ENCODE measurements at places on chromosomes 1 and 21.

GRCh38 chr1:151993734-151994496, at the start of gene S100A10:
S100A10 (minus strand) TSS chr1:151993859; CDS start chr1:151986230, 7,629 bp downstream.
- peak; percentile 63 for DNase-seq

DNA sequence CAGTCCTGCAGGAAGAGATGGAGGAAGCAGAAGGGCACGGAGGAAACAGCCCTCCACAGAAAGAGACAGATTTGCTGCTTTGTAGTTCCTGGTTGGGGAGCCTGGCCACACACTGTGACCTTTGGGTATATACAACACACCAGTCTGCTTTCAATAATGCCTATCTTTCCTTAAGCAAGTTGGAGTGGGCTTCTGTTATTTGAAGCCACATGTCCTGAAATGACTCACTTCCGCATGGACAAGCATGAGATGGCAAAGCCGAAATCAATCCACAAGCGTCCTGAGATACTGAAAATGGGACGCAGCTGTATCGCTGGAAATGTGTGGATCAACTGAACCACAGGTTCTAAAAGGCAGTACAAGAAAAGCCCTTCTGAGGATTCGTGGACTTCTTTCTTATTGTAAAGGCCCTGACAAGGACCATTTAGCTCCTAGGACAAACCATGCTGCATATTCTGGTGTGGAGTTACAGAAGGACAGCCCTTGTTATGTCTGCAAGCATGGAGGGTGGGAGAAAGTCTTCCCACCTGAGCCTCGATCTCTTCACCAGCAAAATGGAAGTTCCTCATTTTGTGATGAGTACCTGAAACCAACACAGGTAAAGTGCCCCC, 22.7 kb upstream of the FHAD1 start:
- no peak for DNase-seq

- no peak for DNase-seq
Measured at GRCh38 chr1:53308506-53308905, 19.4 kb downstream of the LRP8 start.

- no peak for DNase-seq
Measured at GRCh38 chr1:191912517-191912916, 245.7 kb upstream of the RGS18 start.

GRCh38 chr1:164647211-164647610, 88.2 kb downstream of the PBX1 start:
- DNase-seq, result no peak

DNA sequence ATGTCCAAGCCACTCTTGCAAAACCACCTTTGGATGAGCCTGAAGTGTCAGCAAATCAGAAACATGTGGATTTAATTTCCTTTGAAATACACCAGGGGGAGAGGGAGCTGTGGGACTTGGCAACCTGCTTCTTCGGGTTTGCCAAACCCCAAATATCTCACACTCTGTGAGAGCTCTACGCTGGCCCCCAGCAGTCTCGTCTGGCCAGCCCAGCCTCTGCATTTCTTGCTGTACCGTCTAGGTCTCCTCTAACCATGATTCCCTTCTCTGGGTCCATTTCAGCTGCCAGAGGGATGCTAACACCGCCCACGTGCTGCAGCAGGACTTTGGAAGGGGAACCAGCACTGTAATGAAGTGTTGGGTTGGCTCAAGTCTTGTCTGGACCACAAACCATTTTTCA, 114.6 kb downstream of the MRPS6 start:
- no peak for DNase-seq

- DNase-seq, result no peak
Measured at GRCh38 chr1:119093721-119094120, 46.7 kb downstream of the WARS2 start.

DNA sequence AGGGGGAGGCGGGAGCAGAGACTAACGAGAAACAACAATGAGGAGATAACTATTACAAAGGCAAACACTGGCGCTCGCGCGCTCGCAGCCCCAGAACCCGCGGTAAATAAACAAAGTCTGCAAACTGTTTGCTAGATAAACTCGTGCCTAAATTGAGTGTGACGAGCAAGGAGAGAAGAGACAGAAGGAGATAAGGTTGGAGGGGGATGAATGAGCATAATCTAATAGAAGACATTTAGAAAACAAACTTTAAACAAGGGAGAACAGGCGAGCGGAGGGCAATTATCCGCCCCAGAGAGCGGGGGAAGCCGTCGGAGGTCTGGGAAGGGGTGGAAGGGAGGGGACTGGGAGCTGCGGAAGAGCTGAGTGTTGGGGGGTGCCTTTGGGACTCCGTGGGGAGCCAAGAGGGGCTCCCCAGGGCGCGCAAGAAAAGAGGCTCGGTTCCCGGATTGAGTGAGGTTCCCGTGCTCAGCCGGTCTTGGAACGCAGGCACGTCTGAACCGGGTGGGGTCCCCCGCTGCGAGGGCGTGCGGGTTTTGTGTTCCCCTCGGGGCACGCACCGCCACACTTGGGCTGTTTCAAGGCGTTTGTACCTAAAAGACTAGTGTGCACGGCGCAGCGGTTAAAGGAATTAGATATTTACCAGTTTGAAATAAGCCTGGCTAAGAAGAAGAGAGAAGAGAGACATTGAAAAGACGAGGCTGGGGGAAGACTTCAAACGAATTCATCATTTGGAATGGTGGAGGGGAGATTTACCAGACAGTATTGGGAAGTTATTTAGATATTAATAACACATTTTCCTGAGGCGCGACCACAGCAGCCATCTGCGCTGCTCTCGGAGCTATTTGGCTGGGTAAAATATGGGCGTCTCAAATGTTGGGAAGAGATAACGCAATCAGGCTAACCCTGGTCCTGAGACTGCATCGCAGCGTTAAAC, 10.6 kb downstream of the PAX7 start:
- no peak for DNase-seq

DNA sequence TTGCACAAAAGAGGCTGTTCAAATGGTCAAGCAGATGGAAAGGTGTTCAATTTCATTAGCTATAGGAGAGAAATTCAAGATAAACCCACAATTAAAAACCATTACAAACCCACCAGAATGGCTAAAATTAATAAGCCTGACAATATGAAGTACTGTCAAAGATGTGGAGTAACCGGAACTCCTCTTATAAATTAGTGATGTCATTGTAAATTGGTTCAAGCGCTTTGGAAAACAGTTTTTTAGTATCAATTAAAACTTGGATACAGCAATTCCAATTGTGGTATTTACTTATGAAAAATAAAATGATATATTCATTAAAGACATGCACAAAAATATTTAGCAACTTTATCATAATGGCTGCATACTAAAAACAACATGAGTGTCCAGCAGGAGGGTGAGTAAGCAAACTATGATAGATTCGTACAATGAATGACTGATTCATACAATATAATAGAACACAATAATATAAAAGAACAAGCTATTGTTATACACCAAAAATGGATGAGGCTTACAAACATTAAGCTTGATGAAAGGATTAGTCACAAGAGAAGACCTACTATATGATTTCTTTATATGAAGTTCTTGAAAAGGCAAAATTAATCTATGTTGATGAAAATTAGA, 38.4 kb upstream of the FGGY start:
- no peak for DNase-seq

DNA sequence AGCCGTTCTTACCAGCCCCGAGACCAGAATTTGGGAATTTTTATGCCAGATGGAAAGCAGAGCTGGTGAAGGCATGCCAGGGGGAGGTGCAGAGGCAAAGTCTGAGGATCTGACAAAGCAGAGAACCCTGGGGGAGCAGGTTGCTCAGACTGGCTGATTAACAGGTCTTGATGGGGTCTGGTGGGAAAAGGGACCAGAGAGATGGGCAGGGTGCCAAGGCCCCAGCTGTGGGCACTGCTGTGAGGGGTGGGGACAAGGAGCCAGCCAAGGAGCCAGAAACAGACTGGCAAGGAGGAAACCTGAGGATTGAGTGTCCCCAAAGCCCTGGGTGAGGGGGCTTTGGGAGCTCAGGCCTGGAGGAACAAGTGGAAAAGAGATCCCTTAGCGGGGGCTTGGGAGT, 21.4 kb downstream of the RPS6KA1 start:
- DNase-seq, result no peak

DNA sequence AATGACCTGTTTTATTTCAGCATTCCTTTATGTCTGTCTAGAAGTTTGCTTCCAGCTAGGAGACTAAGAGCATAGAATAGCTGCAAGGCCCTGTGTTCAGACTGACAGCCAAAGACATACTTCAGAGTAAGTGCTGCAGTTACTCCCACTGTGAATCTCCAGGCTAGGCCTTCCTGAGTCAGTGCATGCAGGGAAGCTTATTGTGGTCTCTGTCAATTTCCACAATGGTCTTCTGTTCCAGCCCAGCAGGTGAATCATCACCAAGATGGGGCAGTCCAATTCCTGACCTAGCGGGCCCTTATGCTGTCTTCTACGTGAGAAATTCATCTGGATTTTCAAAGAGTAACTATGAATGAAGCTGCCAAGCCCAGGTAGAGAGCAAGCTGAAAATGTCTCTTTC, 146.3 kb upstream of the C8B start:
- DNase-seq, result no peak

DNA sequence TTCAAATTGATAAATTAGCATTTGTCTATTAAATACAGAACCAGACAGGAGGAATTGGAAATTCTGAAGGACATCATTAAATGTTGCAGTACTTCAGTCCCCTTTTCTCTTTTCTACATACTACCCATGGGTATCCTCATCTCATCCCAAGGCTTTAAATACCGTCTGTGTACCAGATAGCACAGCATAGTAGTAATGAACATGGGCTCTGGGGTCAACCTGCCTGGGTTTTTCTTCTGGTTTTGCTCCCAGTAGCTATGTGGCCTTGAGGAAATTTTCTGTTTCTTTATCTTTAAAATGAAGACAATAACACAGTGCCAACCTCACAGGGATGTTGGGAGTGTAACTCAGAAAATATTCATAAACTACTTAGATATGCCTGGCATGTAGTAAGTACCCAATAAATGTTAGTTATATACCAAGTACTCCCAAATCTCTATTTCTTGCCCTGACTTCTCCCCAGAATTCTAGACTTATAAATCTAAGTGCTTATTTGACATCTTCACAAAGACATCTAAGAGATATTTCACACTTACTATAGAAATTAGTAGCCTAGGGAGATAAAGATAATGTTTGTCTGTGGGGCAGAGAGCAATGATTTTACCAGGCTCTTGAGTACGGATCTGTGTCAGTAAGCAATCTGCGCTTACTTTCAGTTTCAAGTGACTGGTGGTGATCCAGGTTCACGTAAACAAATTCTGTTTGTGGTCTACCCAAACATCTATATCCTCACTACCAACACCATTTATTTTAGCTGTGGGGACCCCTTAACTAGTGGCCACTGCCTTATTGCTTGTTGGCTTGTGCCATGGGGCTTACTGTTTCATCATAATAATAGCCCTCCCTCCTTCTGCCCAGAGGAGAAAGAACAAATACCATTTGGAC, 37.3 kb downstream of the VANGL2 start:
- DNase-seq, result no peak

DNA sequence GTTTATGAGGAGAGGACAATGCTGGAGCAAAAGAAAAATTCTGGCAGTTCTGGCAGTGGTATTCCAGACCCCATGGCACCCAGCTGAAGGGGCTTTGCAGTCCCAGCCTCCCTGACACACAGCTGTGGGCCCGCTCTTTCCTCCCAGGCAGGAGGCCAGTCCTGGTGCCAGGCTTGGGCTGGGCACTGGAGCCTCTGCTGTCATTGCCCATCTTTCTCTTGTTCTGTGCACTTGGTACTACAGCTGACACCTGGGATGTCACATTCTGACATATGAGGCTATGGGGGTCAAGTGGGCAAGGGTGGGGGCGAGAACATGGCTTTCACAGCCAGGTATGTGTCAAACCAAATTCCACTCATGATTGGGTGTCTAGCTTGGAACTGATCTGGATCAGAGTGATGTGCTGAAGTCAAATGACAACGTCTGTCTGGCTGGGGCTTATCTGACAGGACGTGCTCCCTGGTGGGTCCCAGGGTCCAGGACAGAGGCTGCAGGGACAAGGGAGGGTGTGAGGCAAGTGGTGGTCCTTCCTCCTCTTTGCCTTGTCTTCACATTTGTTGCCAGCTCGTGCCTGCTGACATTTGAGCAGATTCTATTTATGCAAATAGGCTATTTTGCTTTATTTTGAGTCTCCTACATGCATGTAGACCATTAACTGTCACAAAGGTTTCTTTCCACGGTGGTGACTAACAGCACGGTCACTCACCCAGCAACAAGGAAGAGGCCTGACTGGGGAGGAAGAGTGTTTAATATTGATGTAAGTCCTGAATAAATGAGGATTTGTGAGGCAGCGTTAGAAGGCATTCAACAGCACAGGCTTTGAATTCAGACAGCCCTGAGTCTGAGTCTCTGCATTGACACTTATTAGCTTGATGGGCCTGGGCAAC, 336.3 kb downstream of the PBX1 start:
- DNase-seq, result no peak

GRCh38 chr1:48659801-48660200, 116.9 kb downstream of the BEND5 start:
- no peak for DNase-seq

DNA sequence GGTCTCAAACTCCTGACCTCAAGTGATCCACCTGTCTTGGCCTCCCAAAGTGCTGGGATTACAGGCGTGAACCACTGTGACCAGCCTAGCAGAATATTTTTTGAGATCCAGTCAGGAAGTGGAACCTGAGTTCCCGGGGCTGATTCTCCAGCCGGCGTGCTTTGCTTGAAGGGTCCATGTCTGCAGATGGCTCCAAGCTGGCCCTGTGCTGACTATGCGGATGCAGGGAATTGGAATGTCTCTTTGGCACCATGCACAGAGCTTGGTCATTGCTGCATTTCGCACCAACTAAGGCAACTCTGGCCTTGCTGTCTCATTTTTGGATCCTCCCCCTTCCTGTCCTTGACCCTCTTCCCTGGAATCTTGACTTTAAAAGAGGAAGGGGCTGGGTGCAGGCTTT, 28.1 kb downstream of the ARHGEF10L start:
- DNase-seq, result no peak

GRCh38 chr1:55252942-55253589, 37.9 kb upstream of the USP24 start:
- no peak for DNase-seq
